ENCODE measurements at places on chromosomes 12 and 14.

GRCh38 chr12:91922674-91923073 lies 223.0 kb downstream of the BTG1 start:
- DNase-seq, result no peak

DNA sequence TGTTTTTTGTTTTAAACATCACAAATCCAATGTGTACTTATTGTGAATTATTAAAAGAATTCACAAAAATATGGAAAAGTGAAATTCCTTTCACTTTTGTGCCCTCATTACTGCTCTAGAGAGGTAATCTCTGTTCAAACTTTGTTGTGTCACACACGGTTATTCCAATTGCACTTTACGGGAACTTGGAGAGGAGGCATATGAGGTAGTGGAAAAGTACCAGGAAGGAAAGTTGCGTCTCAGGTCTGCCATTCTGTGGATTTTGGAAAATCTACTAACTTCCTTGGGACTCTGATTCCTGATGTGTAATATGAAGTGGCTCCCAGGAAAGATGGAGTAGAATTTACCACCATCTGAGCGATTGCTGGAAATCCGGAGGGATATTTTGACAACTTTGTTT lies 90.9 kb upstream of the DCN start:
- DNase-seq, result no peak

DNA sequence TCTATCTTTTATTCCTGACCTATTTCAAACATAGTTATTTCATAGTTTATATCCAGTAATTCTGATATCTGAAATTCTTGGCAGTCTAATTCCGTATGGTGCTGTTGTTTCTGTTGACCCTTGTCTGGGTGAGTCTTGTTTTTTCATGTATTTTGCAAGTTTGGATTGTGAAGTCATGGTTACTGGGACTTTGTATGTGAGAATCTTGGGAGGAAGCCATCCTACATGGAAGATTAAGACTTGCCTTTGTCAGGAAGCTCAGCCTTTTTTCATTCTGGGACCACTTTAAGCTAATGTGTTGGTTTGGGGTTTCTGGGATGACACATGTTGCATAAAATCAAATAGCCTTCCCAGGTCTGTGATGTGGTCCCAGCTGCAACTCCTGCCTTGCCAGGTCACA lies 191.6 kb upstream of the E2F7 start:
- no peak for DNase-seq

DNA sequence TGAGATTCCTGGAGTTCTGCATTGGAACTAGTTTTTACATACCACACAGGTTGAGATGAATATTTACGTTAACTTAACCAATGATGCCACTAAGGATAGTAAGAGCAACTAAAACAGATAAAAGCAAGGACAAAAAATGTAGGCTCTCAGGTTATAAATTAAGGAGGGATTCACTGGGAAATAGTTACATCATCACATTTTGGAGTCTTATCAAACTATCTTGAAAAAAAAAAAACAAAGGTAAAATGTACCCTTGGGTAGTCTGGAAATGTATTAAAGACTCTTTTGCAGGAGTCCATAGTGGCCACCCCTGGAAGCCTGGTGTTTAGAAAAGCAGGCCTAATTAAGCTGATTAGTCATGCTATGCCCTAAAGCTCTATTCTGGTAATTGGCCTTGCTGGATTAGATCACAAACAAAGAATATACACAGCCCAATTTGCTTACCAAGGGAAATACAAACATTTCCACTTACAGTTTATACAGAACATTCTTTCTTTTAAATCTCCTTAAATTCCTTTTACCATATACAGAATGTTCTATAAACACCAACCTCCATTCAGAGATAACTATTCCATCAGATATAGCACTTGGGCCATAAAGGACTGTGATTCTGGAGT lies 39.3 kb downstream of the SLC25A47 start:
- no peak for DNase-seq

- no peak for DNase-seq
These were observed 1.1 kb upstream of the SP1 start for GRCh38 chr12:53378724-53379388.

All from activated CD8-positive, alpha-beta memory T cell treated with anti-CD3 and anti-CD28 coated beads, Interleukin-2, amount 50 U/mL, for 48 hours (primary cell).